T-cell (primary cell): ENCODE measurements at places on chromosomes 6 and 20.

DNA sequence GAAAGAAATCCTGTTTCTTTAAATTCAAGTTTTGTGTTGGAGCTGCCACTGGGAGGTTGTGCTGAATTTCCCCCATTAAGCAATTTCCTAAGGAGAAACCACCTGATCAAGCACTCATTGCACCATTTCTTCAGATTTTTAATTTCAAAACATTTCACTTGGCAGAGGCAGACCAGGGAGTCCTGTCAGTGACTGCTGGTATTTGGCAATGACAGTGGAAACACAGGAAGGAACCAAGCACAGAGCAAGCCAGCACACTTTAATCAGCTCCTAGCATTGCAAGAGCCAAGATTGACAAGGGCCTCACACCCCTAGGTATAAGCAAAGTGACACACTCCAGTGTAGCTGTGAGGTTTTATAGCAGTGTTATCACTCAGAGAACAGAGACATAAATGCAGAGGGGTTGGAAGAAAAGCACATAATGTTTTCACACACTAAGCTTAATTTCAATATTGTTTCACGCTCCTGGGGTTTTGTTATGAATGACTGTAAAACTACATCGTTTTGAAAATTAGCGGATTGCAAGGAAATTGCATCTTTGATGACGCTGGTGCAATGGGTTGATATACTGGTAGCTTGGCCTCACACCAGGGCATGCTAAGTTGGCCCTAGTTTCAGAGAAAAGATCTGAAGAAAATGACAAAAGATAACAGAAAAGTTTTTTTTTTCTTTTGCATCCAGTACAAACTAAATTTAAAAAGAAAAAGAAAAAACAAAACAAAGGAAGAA lies 768.4 kb downstream of the TFAP2A start:
- no peak overlapping the region for H3K27ac ChIP-seq
- no peak for DNase-seq
- H3K4me1 ChIP-seq = no peaks in the 10 kb centered on the region
- no peaks in the 10 kb centered on the region for H3K27me3 ChIP-seq
- H3K4me3 ChIP-seq = no peak overlapping the region
- H3K36me3 ChIP-seq = no peaks in the 10 kb centered on the region

DNA sequence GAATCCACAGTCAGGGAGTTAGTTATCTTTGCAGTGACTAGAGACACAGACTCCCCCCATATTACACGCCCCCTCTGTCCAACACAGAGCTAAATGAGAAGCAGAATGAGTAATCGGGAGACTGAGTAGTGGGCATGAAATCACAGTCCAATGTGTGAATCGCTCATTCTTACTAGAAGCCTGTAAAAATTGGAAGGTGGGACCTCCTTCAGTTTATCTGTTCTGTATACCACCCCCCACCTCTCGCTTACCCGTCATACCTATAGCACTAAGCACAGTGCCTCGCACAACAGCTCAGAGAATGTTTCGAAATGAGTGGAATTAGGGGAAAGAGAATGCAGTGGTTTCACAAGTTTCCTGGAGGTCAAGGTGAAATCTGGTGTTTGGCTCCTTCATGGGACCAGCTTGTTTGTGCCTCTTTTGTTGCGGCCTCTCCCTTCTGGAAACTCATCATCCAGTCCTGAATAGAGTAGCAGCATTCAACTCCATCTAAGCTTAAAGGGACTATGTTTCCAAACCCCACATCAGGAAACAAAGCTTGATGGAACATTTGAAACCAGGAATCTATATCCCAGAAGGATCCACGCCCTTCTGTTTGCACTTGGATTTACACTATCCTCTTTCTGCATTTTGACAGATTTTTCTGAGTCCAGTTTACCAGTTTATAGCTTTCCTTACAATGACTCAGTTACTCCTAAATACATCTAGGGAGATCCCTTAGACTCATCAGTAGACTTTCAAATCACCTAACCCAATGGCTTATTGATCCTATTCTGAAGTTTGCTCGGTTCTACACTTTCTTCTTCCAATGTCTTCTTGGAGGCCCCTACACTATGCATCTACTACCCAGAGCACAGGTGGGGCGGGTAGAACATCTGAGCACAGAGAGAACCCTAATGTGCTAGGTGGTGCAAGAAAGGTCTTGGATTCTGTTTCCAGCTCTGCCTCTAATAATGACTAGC lies 59.2 kb upstream of the PIM1 start:
- no peak overlapping the region for H3K27ac ChIP-seq
- no peaks in the 10 kb centered on the region for H3K36me3 ChIP-seq
- no peaks in the 10 kb centered on the region for H3K27me3 ChIP-seq
- H3K4me3 ChIP-seq = no peak overlapping the region

- H3K27ac ChIP-seq = no peak overlapping the region
- H3K36me3 ChIP-seq = no peaks in the 10 kb centered on the region
- no peaks in the 10 kb centered on the region for H3K27me3 ChIP-seq
- no peak for DNase-seq
Observed at GRCh38 chr6:116528133-116528532, 16.7 kb downstream of the CALHM5 start.

DNA sequence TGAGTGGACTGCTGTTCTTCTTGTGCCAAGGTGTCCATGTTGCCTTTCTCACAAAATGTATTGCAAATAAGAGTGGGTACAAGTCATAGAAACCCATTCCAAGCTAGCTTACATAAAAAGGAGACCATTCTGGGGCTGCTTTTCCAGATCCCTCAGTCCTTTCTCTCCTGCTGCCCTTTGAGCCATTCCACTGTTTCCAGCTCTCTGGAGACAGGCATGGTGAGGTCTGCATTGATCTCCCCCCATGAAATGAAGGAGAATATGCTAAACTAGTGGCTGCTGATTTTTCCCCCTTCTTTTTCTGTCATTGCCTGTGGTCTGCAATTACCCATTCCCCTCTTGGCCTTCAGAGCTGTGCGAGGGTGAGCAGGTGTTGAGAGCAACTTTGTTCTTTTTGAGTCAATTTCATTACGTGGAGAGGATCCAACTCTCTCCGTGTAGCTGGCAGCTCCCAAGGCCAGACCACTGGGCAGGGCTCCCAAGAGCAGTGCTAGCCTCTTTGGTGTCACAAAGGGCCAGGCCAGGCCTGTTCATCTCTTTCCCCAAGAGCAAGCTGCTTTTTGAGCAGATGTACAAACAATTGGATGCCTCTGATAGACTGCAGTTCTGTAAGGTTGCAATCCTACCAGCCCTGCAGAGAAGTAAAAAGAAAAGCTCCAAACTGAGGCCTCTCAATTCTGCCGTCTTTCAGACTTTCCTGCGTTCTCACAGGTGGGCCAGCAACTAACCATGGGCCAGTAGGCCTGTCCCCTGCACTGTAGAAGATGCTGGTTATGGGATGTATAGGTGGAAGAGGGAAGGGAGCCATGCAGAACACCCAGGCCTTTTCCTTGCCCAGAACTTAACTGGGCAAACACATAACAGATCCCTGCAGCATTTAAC lies 96.1 kb upstream of the ARMC2 start:
- no peaks in the 10 kb centered on the region for H3K4me1 ChIP-seq
- no peak overlapping the region for H3K4me3 ChIP-seq
- H3K36me3 ChIP-seq = no peaks in the 10 kb centered on the region
- H3K27me3 ChIP-seq = peaks cover 12% of the 10 kb centered on the region

- no peak overlapping the region for H3K4me3 ChIP-seq
- no peaks in the 10 kb centered on the region for H3K36me3 ChIP-seq
- H3K27me3 ChIP-seq = no peaks in the 10 kb centered on the region
Observed at GRCh38 chr6:81934936-81935335, 182.5 kb upstream of the TENT5A start.

DNA sequence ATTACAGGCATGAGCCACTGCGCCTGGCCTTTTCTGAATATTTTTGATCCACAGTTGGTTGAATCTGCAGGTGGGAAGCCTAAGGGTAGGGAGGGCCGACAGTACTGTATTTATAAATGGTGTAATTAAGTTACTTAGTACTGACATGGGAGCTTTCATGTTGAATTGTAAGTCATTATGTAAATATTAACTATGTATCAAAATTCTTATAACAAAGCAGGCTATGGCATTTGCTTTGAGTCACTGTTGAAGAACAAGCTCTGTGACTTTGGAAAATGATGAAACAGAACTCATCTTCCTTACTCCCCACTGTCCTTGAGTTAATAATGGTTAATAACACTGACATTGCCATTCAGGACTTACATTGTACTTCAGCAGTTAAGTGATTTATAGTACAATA lies 63.0 kb upstream of the TXNDC5 start:
- H3K4me1 ChIP-seq = no peaks in the 10 kb centered on the region
- H3K4me3 ChIP-seq = no peak overlapping the region

DNA sequence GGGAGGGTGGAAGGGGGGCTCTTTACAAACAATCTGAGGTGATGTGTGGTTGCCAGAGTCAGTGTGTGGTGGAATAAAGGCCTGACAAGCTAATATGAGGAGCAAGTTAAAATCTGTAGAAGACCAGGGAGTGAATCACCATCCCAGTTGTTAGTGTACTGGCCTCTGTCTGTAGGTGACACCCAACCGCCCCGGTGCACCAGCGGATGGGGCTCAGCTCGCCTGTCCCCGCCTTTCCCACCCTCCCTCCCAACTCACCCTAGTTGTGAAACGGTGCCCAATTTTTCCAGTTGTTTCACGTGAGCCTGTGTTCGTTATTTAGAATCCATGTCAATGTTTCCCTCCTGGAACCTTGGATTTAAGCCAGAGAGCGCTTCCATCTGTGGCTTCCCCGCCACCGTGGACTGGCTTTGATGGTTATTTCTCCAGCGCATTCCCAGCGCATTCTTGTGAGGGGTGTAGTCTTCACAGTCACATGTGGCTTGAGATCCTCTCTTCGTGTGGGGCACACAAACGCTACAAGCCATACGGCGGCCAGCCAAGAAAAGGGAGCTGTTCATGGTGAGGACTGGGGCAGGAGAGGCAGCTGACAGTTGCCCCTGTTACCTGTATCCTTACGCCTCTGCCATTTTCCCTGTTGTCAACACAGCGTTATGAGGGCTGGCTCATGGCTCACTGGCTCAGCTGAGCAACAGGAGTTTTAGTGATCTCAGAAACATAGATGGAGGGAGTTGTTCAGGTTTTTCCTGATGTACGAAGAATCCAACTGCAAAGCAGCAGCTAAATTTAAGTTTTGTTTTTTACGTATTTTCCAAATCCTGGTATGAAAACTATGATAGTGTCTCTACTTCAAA lies 137.6 kb downstream of the ZDHHC14 start:
- no peak overlapping the region for H3K4me3 ChIP-seq
- no peak for DNase-seq
- no peaks in the 10 kb centered on the region for H3K4me1 ChIP-seq
- no peak overlapping the region for H3K27ac ChIP-seq
- no peaks in the 10 kb centered on the region for H3K27me3 ChIP-seq
- H3K36me3 ChIP-seq = no peaks in the 10 kb centered on the region

GRCh38 chr6:111767752-111768430 lies 105.4 kb downstream of the FYN start:
- H3K27ac ChIP-seq = peak overlapping the region; percentile 98
- no peaks in the 10 kb centered on the region for H3K27me3 ChIP-seq
- peak; percentile 54 for DNase-seq
- no peak overlapping the region for H3K4me3 ChIP-seq
- H3K4me1 ChIP-seq = peaks cover 78% of the 10 kb centered on the region
- H3K36me3 ChIP-seq = peaks cover 8% of the 10 kb centered on the region

DNA sequence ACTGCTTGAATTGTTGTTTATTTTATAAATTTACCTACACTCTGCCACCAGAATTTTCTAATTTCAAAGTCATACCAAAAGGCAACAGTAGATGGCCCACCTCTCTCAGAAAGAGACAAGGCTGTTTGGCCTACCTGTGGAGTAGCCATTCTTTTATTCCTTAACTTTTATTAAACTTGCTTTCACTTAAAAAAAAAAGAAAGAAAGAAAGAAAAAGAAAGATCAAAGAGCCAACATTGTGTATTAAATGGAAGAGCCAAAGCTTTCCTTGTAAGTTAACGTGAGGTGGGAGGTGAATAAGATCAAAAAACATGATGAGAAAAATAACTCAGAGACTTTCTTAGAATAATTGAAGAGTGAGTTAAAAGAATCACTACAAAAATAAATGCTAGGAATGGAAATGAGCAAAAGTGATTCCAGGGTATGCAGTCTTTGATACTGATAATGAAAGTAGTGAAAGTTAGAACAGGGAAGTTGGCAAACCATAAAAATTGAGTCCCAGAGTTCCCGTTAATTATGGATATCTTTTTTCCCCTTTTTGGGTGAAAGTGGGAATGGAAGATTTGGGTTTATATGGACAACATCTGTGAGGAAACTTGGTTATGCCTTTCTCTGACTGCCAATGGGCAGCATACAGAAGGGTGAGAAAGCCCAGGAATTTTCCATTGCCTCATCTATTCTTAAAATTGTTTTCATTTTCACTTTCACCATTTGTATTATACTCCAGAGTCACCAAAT lies 35.9 kb upstream of the MYB start:
- H3K4me3 ChIP-seq = no peak overlapping the region
- no peak for DNase-seq
- no peaks in the 10 kb centered on the region for H3K4me1 ChIP-seq
- no peaks in the 10 kb centered on the region for H3K27me3 ChIP-seq
- peak overlapping the region; percentile 18 for H3K27ac ChIP-seq

GRCh38 chr20:3541887-3542721 lies 71.3 kb downstream of the ATRN start:
- no peaks in the 10 kb centered on the region for H3K27me3 ChIP-seq
- no peak for DNase-seq
- peaks cover 14% of the 10 kb centered on the region for H3K36me3 ChIP-seq
- no peak overlapping the region for H3K27ac ChIP-seq
- H3K4me1 ChIP-seq = no peaks in the 10 kb centered on the region

DNA sequence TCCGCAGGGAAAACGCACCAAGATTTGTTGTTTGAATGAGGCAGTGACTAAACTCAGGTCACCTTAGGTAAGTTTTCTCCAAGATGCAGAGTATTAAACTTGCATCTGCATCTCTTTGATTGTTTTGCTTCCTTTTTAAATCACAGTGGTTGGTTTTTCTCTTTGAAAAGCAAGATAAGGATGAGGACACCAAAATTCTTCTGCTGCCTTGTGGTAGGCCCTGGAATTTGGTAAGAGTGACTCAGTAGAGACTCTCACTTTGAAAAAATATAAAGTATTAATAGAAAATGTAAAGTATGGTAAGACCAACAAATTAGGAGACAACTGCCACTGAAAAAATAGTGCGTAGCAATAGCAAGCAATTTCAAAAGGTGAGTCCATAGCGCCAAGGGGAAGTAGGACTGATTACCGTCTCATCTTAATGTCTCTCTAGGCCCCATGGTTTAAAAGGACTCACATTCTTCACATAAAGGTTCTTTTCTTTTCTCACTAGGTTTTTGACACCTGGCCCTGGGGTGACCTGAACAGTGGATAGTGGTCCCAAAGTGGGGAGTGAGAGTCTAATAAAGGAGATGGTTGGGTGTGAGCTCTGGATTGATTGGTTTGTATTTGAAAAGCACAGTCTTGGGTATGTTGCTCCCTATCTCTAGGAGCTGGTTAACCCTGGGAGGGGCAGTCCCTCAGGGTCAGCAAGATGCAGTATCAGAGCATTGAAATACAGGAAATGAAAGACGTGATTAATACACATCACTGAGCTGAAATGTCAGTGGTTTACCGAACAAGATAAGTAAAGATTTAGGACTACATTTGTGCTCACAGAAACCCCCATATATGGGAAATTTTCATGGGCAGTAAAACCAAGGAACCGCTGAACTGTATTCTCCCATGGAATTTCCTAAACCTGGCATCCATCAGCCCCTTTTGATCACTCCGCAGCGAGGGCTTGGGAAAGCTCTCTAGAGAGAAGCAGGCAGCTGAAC lies 221.2 kb downstream of the SLC24A3 start:
- H3K36me3 ChIP-seq = no peaks in the 10 kb centered on the region
- no peak for DNase-seq
- H3K27ac ChIP-seq = no peak overlapping the region
- H3K27me3 ChIP-seq = no peaks in the 10 kb centered on the region
- no peaks in the 10 kb centered on the region for H3K4me1 ChIP-seq
